ENCODE measurements at places on chromosomes 11 and 22.

DNA sequence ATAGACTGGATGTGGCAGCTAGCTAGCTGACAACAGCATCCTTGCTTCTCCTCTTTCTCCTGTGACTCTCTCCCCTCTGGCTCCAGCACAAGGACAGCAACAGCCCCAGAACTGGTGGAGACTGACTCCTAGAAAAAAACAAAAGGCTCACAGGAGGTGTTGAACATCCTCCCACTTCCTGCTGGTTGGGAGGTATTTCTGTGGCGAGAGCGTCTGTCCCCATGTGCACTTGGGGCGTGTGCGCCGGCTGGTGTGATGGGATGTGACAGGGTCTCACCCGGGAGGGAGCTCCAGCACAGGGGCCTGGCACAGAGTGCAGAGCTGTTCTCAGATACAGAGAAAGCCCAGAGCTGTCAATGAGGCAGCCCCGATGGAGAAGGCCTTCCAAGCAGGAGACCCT lies 107.2 kb upstream of the E2F8 start:
- DNase-seq = no peak

DNA sequence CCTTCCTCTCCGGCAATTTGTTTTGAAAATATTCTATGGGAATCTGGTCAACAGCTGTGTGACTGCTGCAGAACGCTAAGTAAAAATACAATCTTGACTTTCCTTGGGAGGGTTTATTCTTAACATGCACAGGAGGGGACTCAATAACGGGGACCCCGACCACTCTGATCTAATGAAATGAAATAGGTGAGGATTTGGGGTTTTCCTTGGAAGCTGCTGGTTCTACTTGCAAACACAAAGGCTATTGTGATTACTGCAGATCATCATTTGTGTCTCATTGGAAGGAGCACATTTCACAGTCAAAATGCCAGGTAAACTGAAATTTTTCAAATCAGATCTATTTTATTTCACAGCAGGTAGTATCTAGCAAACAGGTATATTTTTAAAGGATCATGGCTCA lies 366.1 kb downstream of the SHANK2 start:
- no peak for DNase-seq

- DNase-seq = no peak
Observed at GRCh38 chr22:23256986-23257888, 76.9 kb downstream of the BCR start.

GRCh38 chr11:5536482-5536881 lies 11.9 kb downstream of the OR52H1 start:
- DNase-seq = no peak

- DNase-seq = no peak
Observed at GRCh38 chr11:123183391-123184099, 11.5 kb downstream of the CLMP start.

GRCh38 chr11:22938691-22939090 lies 78.4 kb upstream of the CCDC179 start:
- no peak for DNase-seq

GRCh38 chr11:112637076-112637475 lies 324.1 kb upstream of the NCAM1 start:
- no peak for DNase-seq

DNA sequence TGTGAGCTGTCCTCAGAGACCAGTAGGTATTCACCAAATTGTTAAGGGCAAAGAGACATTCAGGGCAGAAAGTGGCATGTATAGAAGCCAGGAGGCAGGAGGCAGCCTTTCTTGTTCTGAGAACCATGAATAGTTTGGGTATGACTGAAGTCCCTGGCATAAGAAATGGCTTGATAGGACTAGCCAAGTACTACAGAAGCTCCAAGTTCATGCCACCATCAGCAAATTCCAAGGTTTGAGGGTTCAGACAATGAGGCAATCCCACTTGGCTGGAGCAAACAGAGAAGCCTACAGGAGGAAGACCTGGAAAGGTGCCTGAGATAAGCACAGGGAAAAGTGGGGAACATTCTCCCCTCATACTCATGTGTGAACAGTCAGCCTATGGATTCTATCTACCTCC lies 25.8 kb downstream of the XRRA1 start:
- DNase-seq = no peak

GRCh38 chr22:45974498-45974897 lies 2.5 kb downstream of the WNT7B start:
- DNase-seq = no peak

- no peak for DNase-seq
Observed at GRCh38 chr22:25970374-25970911, 198.8 kb upstream of the SEZ6L start.

DNA sequence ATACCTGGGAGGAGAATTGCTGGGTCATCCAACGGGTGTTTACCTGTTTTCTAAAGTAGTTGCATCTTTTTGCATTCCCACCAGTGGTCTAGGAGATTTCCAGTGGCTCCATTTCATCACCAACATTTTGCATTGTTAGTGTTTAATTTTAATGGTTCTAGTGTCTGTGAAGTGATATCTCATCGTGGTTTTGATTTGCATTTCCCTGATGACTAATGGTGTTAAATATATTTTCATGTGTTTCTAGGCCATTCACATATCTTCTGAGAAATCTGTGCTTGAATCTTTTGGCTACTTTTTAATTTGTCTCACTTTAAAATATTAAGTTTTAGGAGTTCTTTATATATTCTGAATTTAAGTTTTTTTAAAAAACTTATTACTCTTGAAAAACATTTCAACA lies 439.6 kb downstream of the TMEM135 start:
- DNase-seq = no peak

- no peak for DNase-seq
Observed at GRCh38 chr22:29055192-29055830, 6.3 kb downstream of the C22orf31 start.

GRCh38 chr22:22595001-22595835 lies 36.2 kb upstream of the PRAME start:
- DNase-seq = no peak

- no peak for DNase-seq
Observed at GRCh38 chr11:119714189-119714588, 14.8 kb downstream of the NECTIN1 start.

DNA sequence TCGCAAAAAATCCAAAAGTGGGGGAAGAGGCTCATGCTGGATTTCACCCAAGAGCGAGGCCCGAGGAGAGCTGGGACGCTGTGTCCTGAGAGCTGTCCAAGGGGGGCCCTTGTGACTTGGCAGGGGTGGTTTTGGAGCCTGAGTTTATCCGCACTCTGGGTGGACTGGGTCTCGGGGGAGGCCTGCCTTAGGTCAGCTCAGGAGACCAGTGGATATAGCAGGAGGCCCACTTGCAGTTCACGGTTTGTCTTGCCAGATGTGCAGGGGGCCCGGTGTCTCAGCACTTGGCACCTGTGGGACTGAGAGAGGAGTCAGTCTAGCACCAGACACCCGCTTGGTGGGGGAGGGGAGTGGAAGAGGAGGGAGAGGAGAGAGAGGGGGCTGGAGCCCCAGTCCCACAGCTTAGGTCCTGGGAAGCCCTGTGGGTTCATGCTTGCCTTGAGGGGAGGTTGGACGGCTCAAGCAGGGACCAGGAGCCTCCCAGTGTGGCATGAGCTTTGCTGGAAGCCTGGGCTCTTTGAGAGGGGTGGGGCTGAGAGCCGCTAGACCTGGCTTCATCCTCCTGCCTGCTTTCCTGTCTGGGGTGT lies 33.4 kb downstream of the PARVB start:
- DNase-seq = no peak

GRCh38 chr11:5690216-5690615 lies 626 bp downstream of the TRIM22 start:
- DNase-seq = no peak

DNA sequence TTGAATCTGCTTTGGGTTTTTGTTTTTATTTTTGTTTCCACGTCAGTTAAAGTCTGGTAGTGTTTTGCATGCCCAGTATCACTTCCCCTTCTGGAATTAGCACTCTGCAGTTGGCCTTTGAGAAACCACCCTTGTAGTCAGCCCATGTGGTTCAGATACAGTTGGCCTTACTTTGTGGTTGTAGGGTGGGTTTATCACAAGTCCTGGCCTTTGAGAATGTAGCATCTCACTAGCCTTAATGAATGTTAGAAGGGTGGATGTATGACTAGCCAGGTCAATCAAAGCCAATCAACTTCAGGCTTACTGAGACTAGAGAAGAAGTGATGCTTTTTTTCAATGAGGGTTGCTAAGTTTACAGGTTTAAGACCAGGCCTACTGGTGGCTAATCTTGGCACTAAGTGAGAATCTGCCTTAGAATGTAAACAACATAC lies 19.8 kb downstream of the ARL14EP start:
- DNase-seq = peak; percentile 74

GRCh38 chr11:113334183-113334582 lies 19.8 kb downstream of the TTC12 start:
- DNase-seq = no peak

DNA sequence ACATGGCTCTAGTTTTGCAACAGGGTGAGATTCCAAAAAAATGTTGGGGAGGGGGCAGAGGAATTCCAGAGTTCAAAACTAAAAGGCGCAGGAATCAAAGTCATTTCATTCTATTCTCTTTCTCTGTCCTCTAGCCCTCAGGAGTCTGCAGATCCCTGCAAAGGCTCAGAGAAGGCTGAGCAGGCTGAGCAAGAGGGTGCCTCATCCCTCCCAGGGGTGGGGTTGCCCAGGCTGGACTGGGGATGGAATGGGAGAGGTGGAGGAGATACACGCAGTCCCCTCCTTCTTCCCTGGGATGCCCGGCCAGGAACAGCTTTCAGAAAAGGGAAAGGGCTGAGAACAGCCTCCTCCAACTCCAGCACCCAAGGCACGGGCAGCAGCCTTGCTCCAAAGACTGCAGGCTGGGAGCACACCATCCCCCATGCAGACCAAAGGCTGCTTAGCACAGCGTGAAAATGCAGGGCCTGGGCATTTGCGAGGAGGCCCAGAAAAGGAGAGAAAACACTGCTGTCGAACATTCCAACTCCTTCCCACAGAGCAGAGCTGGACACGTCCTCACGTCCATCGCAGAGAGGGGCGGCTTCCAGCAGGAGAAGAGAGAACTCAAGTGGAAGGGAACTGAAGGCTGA lies 51.8 kb downstream of the MN1 start:
- no peak for DNase-seq

- DNase-seq = no peak
Observed at GRCh38 chr11:36210529-36210928, 78.7 kb downstream of the COMMD9 start.

DNA sequence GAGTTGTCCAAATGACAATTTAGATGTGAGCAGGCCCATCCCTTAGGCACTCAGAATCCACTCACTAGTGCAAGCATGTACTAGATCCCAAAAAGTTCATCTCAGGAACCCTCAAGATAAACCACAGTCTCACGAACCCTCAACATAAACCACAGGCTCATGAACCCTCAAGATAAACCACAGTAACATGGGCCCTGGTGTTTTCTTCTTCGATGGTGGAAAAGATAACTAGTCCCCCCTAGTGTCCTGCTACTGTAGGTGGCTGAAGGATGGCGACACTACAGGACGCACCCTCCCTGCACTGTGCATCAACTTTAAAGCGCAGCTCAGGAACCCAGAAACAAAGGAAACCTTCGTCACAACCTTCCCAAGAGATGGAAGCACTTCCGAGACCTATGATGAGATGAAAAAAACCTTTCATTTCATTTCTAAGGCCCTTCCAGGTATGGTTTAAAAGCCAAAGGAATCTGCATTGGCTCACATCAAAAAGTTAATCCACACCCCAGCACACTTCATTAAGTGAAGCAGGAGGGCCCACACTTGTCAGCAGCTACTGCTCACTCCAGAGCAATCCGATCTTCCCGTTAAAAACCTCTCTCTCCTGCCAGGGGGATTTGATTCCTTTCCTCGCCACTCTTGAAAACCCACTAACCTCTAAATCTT lies 2.4 kb downstream of the LARGE1 start:
- DNase-seq = peak; percentile 11

- DNase-seq = peak; percentile 97
Observed at GRCh38 chr22:50562523-50563412, at the start of gene SYCE3. SYCE3 (minus strand) TSS chr22:50562919; CDS start chr22:50556405, 6,514 bp downstream.

- DNase-seq = no peak
Observed at GRCh38 chr11:8086001-8086479, 5.0 kb downstream of the TUB start.

DNA sequence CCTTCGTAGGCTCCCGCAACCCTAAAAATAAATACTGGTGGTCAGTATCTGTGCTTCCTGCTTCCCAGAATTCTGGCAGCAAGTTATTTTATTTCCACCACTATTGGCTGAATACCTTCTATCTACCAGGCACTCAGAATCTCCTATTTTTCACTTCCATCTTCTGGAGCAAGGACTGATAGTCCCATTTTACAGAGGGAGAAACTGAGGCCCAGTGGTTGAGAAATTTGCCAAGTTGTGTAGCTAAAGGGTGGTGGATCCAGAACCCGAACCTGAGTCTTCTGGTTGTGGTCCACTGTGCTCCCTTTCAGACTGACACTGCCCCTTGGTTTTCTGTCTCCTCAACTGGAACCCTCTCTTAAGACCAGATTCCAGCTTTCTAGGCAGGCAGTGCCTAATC lies 31.6 kb downstream of the NECTIN1 start:
- DNase-seq = no peak

DNA sequence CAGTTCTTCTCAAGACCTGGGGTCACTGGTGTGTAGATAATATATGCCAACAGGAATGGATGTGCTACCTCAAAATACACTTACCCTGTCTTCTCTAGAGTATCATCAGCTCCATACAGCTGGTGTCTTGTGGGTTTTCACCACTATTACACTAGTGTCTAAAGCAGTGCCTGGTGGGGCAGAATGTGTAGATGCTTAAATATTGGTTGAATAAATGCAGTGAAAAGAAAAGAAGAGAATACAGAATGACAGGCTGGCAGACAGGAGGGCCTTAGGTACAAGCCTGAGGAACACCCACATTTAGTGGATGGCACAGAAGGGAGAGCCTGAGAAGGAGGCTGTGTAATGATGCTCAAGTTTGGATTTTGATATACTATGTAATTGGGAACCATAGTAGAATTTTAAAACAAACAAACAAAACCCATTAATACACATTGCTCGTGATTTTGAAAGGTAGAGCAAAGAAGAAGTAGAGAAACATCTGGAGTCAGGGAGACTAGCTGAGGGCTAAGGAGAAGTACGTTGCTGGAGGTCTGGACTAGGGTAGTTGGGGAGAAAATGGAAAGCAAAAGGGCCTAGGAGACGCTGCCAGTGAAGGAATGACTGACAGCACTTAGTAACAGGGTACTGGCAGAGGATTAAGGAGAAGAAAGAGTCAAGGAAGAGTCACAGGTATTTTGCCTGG lies 20.5 kb upstream of the RAG2 start:
- DNase-seq = no peak

- DNase-seq = no peak
Observed at GRCh38 chr22:23787600-23787896, 782 bp downstream of the SMARCB1 start.

All from stimulated activated naive B cell treated with anti-CD40 and anti-IgM and Interleukin-4, amounts not matched to agents 10 μg/mL and 1 μg/mL and 100 μg/mL, for 72 hours (primary cell).